ENCODE measurements at places on chromosomes 13 and 19.

- DNase-seq = peak; percentile 57
These were observed 75.3 kb upstream of the GPC6 start for GRCh38 chr13:93151277-93151676.

DNA sequence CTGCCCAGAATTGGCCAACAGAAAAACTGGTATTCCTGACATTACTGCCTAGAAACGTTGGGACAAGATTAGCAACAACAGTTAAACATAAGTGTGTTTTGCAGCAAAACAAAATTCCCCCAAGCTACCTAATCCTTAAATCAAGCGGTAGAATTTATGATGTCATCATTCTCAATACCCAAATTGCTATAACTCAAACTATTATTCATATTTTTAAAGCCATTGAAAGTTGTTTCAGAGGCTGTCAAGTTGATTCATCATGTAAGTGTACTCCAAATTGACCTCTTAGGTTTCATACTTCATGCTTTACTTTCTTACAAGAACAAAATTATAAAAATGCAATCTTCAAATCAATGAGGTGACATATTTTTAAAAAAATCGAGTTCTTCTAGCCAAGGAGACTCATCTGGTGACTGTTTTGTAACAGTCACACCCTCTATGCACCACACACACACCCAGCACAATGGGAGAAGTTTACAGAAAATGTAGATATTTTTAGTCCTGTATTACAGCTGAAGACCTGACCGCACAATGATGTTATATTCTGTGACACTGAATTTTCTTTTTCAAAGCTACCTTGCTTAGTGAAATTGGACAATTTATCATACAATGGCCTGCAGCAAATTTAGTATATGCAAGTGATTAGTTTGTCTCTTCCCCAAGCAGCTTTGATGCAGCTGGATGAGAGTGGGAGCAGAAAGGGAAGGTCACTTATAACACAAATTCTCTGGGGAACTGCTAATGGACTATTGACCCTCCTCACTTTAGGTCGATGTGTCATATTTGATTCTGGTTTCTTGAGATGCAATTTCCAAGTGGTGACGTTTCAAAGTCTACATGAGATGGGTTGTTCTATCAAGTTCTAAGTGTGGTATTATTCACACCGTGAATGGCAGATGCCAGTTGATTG, 345.3 kb upstream of the OBI1 start:
- DNase-seq = no peak

DNA sequence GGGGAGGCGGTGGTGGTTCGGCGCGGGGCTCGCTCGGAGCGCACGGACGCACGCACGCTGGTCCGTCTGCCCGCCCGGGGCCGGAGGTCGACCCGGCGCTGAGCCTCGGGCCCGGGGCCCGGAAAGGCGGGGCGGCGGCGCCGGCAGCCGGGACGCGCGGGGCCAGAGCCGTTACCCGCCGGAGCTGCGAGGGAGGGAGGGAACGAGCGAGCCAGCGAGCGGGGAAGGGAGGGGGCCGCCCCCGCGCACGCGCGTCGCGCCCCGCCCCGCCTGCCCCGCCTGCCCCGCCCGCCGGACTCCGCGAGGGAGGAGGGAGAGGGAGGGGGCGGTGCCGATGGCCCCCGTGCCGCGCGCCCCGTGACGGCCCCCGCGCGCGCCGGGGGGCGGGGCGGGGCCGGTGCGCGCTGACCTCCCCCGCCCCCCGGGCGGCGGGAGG, 15.0 kb downstream of the CIC start:
- DNase-seq = no peak

DNA sequence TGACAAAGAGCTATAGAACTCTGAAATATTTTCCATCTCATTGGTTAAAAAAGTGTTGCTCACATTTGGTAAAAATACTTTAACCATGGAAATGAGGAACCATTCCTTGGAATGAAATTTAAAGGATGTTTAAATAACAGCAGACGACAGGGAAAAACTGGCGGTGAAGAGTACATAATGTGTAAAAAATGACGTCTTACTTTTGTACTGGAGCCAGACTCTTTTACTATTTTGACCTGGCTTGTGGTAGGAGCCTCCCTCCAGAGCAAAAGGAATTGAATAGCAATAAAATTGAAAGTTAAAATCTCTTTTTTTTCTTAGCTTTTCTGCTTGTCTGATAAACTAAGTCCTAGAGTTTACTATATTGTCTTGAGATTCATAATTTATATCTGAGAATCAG, 426.2 kb upstream of the KLHL1 start:
- no peak for DNase-seq

DNA sequence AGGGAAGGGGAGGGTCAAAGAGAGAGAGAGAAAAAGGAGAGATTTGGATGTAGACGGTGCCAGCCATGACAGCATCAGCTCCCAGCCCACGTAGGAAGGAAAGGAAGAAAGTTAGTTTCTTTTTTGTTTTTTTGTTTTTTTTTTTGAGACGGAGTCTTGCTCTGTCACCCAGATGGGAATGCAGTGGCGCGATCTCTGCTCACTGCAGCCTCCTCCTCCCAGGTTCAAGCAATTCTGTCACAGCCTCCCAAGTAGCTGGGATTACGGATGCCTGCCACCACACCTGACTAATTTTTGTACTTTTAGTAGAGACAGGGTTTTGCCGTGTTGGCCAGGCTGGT, 27.6 kb downstream of the ELL start:
- DNase-seq = no peak

GRCh38 chr19:47240996-47241918, 10.3 kb upstream of the BBC3 start:
- no peak for DNase-seq

GRCh38 chr19:1651568-1652291, 685 bp downstream of the TCF3 start:
- DNase-seq = no peak

DNA sequence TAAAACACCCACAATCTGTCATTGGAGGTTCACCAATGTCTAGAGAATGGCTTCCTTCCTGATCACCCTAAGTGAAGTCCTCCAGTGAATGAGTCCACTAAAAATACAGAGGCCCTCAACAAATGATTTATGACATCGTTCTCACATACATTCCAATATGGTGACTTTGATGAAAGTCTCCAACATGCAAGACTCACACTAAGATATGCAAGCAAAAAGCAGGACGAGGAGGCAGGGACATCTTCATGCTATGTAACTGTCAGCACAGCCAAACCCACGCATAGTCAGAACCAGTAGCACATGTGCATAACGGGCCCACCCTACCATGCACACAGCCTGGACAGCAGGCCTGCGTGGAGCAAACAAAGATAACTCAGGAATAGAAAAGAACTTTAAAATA, 16.6 kb upstream of the LSM14A start:
- no peak for DNase-seq

GRCh38 chr13:110574161-110574560, 12.6 kb upstream of the RAB20 start:
- no peak for DNase-seq

DNA sequence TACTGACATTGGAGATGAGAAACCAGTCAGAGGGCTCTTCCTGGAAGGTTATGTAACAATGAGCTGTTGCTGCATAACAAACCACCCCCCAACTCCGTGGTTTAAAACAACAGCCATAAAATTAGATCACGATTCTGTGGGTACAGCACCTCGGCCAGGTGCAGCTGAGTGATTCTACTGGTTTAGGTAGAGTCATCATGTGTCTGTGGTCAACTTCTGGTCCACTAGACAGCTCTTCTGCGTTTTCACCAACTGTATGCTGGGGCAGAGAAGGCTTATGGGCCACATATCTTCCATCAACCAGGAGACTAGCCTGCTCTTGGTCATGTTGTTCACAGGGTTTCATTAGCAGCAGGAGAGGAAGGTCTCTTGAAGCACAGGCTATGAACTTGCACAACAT, 585.5 kb downstream of the KCTD12 start:
- no peak for DNase-seq

DNA sequence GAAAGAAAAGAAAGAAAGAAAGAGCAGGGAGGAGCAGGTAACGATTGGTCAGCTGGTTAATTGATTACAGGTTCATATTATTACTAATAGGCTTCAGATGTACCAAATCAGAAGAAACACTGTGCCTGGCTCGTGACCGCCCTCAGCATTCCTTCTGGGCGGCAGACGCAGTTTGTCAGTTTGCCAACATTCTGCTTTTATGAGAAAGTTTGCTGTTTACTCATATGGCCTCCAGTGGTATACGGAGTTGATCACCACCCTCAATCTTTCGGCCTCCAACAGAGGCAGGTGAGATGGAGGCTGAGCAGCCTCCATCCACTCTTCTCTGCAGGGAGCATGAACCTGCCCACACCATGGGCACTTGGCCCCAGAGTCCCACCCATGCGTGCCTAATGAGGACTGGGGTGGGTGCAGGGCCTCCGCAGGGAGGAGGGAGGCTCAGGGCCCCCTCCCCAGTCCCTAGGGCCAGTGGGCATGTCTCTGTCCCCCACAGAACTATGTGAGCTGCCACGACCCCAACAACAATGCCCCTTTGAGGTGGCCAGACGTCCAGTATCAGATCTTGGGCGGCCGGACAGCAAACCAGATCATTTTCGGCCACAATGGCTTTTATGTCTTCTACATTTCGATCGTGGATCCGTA, 8.8 kb downstream of the PRR22 start:
- no peak for DNase-seq

- peak; percentile 73 for DNase-seq
These were observed 10.0 kb downstream of the CFD start for GRCh38 chr19:869245-870177.

- DNase-seq = no peak
These were observed 5.1 kb upstream of the NANOS2 start for GRCh38 chr19:45919678-45920077.

DNA sequence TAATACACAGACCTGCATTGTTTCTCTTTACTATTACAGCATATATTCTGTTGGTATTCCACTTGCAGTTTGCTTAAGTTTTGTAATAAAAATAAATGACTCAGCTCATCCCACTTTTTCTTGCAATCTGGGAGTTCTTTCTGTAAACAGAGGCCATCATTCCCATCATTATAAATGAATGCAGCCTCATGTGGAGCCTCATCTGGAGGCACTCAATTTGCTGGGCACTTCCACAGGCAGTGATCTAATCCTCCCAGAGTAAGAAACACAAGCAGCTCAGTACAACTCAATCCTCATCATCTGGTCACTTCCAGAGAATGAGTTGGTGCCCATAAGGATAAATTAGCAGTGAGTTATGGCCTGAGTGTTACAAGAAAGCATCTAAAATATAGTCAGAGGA, 2801.9 kb downstream of the PCDH9 start:
- DNase-seq = no peak

- no peak for DNase-seq
These were observed 483.7 kb downstream of the TSHZ3 start for GRCh38 chr19:30865511-30865910.

GRCh38 chr19:38891771-38892170, 7.6 kb downstream of the SIRT2 start:
- DNase-seq = no peak

- DNase-seq = no peak
These were observed 19.1 kb downstream of the CEBPG start for GRCh38 chr19:33392341-33393285.

- DNase-seq = no peak
These were observed 11.0 kb upstream of the JUND start for GRCh38 chr19:18292462-18292809.

GRCh38 chr19:54456423-54457373, 6.9 kb downstream of the LENG9 start:
- DNase-seq = no peak

GRCh38 chr19:892243-892893, 619 bp downstream of the MED16 start:
- no peak for DNase-seq

- DNase-seq = peak; percentile 4
These were observed 60.4 kb upstream of the OLFM4 start for GRCh38 chr13:52968074-52968700.

DNA sequence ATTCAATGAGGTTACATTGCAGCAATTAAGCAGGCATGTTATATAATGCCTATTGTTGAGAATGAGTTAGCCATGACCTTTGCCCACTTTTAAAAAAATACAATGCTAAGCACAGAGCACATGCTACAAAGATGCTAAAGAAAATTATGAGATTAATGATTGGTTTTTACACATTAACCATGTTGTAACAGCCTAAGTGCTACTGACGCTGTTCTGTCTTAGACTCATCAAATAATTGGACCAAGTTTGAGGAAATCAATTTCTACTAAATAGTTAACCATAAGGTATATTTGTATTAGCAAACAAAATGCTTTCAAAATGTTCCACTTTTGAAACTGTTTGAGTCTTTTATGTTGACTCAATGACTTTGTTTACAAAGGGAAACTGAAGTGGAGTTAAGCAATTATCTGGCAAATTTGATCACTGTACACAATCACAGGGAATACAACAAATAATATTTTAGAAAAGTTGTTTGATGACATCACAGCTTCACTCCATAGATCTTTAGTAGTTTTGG, 14.3 kb downstream of the MIR17HG start:
- DNase-seq = no peak

GRCh38 chr19:51904331-51905165, at the start of gene ZNF649:
TSS of gene ZNF649 (minus strand) at chr19:51905017. CDS start at chr19:51900107, 4,910 bp downstream.
- DNase-seq = peak; percentile 44

DNA sequence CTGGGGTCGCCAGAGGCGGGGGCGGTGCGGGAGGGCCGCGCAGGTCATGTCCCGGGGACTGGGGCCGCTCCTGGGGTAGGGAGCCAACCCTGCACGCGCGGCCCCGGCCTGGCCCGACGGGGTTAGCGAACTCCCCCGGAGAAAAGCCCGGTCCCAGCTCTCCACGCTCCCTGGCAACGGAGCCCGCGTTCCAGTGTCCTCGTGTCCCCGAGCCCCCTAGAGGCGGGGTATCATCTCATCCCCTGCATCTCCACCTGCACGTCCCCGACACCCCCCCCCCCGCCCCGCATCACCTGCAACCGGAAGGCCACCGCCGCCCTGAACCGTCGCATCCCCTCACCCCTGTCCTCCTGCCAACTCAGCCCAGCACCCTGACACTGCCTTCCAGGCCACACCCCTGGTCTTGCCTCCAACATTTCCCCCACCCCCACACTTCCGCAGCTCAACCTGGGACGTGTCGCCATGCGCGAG, 2.7 kb downstream of the WDR88 start:
- no peak for DNase-seq

GRCh38 chr19:53365899-53366493, 491 bp downstream of the ZNF525 start:
- DNase-seq = no peak

DNA sequence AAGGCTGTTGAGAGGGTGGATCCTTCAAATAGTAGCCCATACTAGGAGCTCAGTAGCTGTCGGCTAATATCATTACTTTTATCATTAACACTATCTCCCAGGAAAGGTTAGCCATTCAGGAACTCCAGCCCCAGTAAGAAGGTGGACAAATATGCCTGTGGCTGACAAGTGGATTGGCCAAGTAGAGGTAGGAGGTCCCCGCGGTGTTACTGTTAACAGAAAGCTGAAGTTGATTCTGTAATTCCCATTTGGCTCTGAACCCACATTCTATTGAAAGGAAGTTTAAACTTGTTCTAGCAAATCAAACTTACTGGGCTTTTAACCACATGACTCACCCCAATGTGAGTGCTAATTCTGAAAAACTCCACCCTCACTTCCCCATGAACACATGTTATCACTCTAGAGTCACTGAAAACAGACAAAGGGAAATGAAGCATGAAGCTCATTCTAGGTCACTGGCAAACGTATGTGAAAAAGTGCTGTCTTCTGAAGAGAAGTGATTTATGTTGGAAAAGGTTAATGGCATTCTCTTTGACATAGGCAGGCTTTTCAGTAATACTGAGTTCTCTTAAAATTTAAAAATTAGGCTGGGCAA, 273.5 kb downstream of the FGF14 start:
- DNase-seq = peak; percentile 74

All from non-pigmented ciliary epithelial cell (primary cell).